Cardiac muscle cell (in vitro differentiated cells and primary cell): ENCODE measurements at places on chromosomes 1 and 21. TPM values are rescaled to one million over a fixed set of nuclear protein-coding genes. Genes with fewer than 3 reads are reported as not detected.

Gene LRRC39
- 13.3 and 17.3 TPM in 2 replicates for total RNA-seq

Gene FBLIM1
- 141 and 186 TPM in 2 replicates for total RNA-seq

Gene SPATA45
- 2.9 TPM in 1 of 2 replicates, not detected in the other for total RNA-seq

Gene HES3
- total RNA-seq: not detected in 2 replicates

GRCh38 chr1:2152954-2153353 lies 41.6 kb downstream of the FAAP20 start:
- no peak for DNase-seq
- H3K27ac ChIP-seq: no peak overlapping the region
- no peak overlapping the region for H3K4me3 ChIP-seq
- no peaks in the 10 kb centered on the region for H3K4me1 ChIP-seq
- no peaks in the 10 kb centered on the region for H3K27me3 ChIP-seq
- no peaks in the 10 kb centered on the region for H3K36me3 ChIP-seq

GRCh38 chr1:199087144-199087543 lies 448.3 kb downstream of the PTPRC start:
- H3K27ac ChIP-seq: no peak overlapping the region
- DNase-seq: no peak
- no peaks in the 10 kb centered on the region for H3K4me1 ChIP-seq
- H3K27me3 ChIP-seq: no peaks in the 10 kb centered on the region
- H3K4me3 ChIP-seq: no peak overlapping the region
- H3K36me3 ChIP-seq: no peaks in the 10 kb centered on the region

- H3K27me3 ChIP-seq: no peaks in the 10 kb centered on the region
- no peak for DNase-seq
- H3K27ac ChIP-seq: no peak overlapping the region
- H3K4me1 ChIP-seq: no peaks in the 10 kb centered on the region
Measured at GRCh38 chr1:21165646-21166045, 11.1 kb downstream of the EIF4G3 start.

DNA sequence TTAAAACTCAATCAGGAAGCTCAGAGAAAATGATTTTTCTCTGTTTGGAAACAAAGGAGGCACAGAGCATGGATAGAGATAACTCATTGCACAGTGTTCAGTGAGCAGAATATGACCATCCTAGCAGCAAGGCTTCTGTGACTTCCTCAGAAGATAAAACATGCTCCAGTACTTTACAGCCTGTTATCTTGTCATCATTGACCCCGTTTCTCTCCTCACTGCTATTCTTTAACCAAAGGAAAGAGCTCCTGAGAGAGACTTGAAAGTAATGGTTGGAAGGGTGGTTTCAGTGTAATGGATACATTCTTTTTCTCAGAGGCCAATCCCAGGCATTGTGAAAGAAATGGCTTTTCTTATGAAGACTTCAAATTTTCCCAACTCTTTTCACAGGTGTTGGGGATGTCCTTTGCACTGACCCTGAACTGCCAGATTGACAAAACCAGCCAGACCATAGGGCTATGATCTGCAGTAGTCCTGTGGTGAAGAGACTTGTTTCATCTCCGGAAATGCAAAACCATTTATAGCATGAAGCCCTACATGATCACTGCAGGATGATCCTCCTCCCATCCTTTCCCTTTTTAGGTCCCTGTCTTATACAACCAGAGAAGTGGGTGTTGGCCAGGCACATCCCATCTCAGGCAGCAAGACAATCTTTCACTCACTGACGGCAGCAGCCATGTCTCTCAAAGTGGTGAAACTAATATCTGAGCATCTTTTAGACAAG lies 25.9 kb downstream of the CD53 start:
- H3K4me3 ChIP-seq: no peak overlapping the region
- H3K27ac ChIP-seq: no peak overlapping the region
- H3K27me3 ChIP-seq: no peaks in the 10 kb centered on the region
- no peaks in the 10 kb centered on the region for H3K4me1 ChIP-seq

DNA sequence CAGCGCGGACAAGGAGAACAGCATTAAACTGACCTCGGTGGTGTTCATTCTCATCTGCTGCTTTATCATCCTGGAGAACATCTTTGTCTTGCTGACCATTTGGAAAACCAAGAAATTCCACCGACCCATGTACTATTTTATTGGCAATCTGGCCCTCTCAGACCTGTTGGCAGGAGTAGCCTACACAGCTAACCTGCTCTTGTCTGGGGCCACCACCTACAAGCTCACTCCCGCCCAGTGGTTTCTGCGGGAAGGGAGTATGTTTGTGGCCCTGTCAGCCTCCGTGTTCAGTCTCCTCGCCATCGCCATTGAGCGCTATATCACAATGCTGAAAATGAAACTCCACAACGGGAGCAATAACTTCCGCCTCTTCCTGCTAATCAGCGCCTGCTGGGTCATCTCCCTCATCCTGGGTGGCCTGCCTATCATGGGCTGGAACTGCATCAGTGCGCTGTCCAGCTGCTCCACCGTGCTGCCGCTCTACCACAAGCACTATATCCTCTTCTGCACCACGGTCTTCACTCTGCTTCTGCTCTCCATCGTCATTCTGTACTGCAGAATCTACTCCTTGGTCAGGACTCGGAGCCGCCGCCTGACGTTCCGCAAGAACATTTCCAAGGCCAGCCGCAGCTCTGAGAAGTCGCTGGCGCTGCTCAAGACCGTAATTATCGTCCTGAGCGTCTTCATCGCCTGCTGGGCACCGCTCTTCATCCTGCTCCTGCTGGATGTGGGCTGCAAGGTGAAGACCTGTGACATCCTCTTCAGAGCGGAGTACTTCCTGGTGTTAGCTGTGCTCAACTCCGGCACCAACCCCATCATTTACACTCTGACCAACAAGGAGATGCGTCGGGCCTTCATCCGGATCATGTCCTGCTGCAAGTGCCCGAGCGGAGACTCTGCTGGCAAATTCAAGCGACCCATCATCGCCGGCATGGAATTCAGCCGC lies 2.5 kb downstream of the S1PR1 start:
- no peak for DNase-seq
- H3K36me3 ChIP-seq: peaks cover 30% of the 10 kb centered on the region
- H3K27ac ChIP-seq: no peak overlapping the region
- peaks cover 3% of the 10 kb centered on the region for H3K4me1 ChIP-seq

DNA sequence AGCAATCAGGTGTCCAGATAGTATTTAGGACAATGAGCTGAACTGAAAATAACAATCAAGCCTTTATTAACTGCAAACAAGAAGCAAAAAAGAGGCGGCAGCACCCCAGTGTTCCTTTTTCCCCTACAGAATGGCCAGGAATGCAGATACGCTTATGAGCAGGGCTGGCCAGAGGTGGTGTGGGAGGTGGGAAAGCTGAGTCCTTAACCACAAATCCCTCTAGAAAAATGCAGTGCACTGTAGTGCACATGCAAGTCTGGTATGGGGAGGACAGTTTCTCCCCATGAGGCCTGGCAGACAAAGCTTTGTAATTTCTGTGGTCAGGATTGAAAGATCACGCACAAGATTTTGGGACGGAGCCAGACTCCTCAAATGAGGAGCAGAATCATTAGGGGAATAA lies 10.7 kb upstream of the IFNAR1 start:
- no peak for DNase-seq
- no peak overlapping the region for H3K4me3 ChIP-seq
- peaks cover 4% of the 10 kb centered on the region for H3K27me3 ChIP-seq
- no peaks in the 10 kb centered on the region for H3K36me3 ChIP-seq

- H3K4me1 ChIP-seq: no peaks in the 10 kb centered on the region
- DNase-seq: peak; percentile 86
- H3K4me3 ChIP-seq: no peak overlapping the region
- no peaks in the 10 kb centered on the region for H3K36me3 ChIP-seq
- no peak overlapping the region for H3K27ac ChIP-seq
- H3K27me3 ChIP-seq: peaks cover 76% of the 10 kb centered on the region
Measured at GRCh38 chr1:206912445-206913095, 9.2 kb downstream of the FCMR start.

- no peaks in the 10 kb centered on the region for H3K36me3 ChIP-seq
- no peak overlapping the region for H3K27ac ChIP-seq
- H3K4me3 ChIP-seq: no peak overlapping the region
- no peaks in the 10 kb centered on the region for H3K27me3 ChIP-seq
- no peak for DNase-seq
Measured at GRCh38 chr1:212669600-212669999, 30.0 kb downstream of the BATF3 start.

- peaks cover 57% of the 10 kb centered on the region for H3K36me3 ChIP-seq
- H3K4me1 ChIP-seq: peaks cover 5% of the 10 kb centered on the region
- H3K27me3 ChIP-seq: no peaks in the 10 kb centered on the region
- H3K27ac ChIP-seq: no peak overlapping the region
- DNase-seq: peak; percentile 19
Measured at GRCh38 chr1:35915693-35916092, 15.2 kb upstream of the AGO3 start.
